MV-4-11 (cell line): ENCODE measurements at places on chromosomes 2 and 18.

- peak; percentile 27 for DNase-seq
These were observed 1.4 kb downstream of the PTGR3 start for GRCh38 chr18:75207310-75208154.

GRCh38 chr2:56224316-56224715 is 40.5 kb downstream of the CCDC85A start:
- no peak for DNase-seq

DNA sequence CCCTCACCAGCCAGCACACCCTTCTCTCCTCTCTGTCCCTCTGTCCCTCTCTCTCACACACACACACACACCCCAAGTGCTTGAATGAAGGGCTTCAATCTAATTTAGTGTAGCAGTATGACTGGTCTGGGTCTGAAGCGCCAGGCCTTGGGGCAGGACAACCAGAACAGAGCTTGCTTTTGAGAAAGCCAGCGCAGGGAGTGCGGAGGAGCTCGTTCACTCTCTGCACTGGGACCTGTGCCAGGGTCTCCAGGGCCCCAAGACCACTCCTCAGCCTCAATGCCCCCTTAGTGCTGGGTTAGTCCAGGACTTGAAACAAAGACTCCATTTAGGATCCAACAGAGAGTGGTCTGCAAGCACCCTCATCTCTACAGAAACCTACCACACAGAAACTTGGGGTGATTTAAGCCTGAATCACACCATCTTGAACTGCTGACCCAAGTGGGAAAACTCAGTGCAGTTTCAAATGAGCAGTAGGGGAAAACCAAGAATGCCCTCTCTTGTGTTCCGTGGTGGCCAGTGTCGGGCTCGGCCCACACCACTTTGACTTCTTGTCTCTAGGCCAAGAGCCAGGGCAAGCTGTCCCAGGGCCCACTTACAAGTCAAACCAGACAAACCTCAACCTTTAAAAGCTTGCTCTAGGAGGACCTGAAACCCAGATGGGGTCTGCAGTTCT is 66.6 kb upstream of the WIPF1 start:
- DNase-seq = peak; percentile 26

- no peak for DNase-seq
These were observed 69.8 kb upstream of the MAL start for GRCh38 chr2:94955702-94956101.

GRCh38 chr2:237742614-237743013 is 56.0 kb upstream of the RBM44 start:
- DNase-seq = no peak

DNA sequence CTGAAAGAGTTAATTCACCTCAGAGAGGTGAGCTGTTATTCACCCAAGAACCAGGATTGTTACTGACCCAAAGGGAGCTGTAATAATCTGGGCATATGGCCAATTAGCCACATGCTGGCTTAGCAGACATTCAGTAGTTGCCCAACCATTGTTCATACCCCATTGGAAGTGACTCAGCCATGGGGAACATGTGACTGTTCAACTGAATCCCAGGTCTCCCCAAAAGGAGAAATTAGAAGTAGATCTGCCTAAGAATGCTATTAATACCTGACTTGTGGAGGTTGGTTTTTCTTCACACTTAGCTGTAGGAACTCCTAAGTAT is 272.6 kb upstream of the UBE2E3 start:
- DNase-seq = peak; percentile 82

DNA sequence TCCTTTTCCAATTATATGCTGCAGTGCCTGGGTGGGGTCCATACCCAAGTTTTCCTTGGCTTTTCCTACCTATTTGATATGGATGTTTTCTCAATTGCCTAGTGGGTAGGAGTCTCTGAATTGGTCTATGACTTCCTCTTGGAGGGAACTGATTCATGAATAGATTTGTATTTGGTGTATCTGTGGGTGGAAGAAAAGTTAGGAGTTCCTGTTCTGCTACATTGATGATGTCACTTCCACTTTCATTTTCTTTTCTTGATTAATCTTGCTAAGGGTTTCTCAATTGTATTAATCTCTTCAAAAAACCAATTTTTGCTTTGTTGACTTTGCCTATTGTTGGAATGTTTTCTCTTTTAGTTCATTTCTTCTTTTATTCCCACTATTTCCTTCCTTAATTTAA is 37.4 kb upstream of the SLC9A2 start:
- DNase-seq = peak; percentile 83

- no peak for DNase-seq
These were observed 70.5 kb downstream of the TGIF1 start for GRCh38 chr18:3520230-3521085.

DNA sequence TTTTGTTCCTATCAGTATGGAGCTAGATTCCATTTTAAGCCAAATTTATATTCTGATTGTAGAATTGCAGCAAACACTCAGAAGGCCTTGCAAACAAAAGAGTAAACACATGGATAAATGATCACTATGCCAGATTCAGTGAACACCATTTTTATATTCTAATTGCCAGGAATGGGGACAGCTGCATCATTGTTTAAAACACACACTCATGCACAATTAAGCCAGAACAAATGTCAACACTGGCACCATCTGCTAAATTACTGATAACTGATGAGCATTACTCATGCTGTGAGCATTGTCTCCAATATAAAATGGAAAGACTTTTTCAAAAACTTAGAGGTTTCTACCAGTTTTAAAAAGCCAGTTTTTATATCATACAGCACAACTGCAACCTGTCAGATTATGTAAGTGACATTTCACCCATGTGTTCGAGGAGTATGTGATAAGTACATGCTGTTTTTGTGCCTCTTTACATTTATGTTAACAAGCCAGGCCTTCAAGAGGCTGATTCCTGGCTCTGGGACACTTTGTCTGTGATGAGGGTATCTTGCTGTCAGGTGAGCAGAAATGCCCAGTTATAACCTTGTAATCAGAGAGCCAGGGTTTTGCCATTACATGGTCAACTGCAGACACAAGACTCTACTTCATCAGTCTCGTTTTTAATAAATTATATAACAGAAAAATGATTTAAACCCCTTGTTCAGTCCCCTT is 4.4 kb upstream of the ST8SIA5 start:
- no peak for DNase-seq

GRCh38 chr18:51021226-51021965 is 8.6 kb upstream of the SMAD4 start:
- no peak for DNase-seq

GRCh38 chr18:44497311-44497710 is 183.4 kb upstream of the SETBP1 start:
- no peak for DNase-seq

DNA sequence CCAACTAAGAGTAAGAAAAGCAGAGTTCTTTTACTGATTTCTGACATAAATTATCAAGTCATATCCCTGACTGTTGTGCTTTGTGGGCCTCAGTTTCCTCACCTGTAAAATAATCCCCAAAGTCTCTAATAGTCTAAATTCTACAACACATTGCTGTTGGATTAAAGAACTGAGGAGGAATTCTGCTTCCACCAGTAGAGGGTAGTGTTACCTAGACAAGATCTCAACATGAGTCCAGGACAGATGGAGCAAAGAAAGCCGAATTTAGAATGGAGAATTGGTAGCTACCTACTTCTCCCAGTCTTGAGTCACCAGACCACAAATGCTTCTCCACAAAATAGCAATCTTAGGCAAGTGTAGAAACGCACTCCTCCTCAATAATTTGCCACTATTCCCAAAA is 462.5 kb upstream of the FSHR start:
- peak; percentile 7 for DNase-seq

DNA sequence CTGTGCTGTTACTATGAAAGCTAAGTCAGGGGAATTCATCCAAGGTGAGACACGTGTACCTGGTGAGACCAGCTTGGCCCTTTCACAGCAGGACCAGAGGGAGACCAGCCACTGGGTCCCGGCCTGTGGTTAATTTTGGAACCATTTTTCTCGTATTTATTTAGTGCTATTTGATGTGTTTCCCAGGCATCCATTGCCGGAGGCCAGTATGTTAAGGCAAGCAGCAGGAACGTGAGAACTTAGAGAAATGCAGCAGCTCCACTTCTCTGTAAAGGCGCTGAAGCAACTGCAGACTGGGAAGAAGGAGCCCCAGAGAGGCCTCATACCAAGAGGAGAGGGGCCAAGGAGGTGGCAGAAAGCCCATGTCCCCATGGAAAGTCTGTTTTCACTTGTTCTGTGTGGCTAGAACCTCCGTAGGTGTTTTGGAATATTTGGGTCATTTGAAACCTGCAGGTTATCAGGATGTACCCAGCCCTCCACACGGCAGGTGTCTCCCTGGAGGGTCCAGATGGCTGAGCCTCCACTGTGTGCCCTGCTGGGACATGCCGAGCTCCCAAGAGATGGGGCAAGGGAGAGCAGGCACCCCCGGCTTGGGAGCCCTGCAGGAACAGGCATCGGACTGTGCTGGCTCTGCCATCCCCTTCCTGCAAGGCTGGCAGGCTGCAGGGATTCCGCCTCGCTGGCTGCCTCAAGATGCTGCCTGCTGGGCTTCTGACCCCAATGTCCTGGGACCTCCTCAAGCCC is 256.0 kb upstream of the RAB6C start:
- DNase-seq = no peak

DNA sequence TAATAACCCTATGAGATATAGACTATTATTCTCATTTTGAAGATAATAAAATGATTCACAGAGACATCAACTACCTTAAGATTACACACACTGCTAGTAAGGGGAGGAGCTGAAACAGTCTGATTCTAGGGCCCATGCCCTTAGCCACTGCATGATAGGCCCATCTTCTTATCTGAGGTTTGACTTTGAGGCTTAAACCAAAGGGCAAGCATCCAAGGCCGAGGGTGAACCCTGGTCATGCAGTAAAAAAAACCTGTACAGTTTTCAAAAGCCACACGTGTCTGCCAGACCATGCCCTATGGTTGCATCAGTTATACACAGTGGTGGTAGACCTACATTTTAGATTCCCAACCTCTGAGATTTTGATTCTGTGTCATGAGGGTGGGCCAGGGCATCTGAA is 44.8 kb downstream of the POLE4 start:
- DNase-seq = no peak

- no peak for DNase-seq
These were observed 135.1 kb downstream of the NCOA1 start for GRCh38 chr2:24626131-24626530.

DNA sequence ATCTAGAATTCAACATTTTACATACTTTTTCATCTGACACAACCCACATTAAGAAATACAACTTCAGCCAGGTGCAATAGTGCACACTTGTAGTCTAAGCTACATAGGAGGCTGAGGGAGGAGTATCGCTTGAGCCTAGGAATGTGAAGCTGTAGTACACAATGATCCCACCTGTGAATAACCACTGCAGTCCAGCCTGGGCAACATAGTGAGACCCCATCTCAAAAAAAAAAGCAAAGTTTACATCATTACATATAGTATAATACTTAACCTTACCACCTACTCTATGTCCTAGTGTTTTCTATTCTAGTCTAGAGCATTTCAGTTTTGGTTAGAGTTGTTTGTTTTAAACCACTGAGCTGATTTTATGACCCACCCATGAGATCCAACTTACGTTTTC is 86.5 kb upstream of the FAM117B start:
- no peak for DNase-seq

GRCh38 chr2:1079873-1080799 is 129.5 kb downstream of the SNTG2 start:
- DNase-seq = no peak

- no peak for DNase-seq
These were observed 61.6 kb downstream of the TTC21B start for GRCh38 chr2:165891943-165892342.

GRCh38 chr2:10741139-10741538 is 19.7 kb downstream of the ATP6V1C2 start:
- DNase-seq = no peak

- peak; percentile 90 for DNase-seq
These were observed 38.8 kb downstream of the BMP10 start for GRCh38 chr2:68832233-68832869.

- DNase-seq = no peak
These were observed 471.1 kb upstream of the FAM98A start for GRCh38 chr2:34070196-34070595.

DNA sequence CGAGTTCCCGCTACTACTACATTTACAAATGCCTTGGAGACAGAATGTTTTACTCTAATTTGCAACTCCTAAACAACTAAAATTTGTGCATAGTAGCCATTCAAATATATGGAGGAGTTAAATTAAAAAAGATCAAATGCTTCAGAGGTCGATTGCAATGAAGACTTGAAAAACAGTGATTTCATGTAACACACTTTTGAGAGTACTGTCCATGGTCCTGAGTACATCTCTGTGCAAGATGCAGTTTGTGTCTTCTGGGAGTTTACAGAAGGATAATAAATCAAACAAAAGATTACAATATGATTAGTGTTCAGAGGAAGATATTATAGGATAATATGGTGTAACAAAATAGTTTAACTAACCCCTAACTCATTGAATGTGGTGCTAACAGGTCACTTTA is 894.7 kb downstream of the TMEM182 start:
- no peak for DNase-seq

- DNase-seq = peak; percentile 99
These were observed 363.5 kb upstream of the TNP1 start for GRCh38 chr2:217223222-217223930.

- DNase-seq = no peak
These were observed 10.8 kb downstream of the TUBB6 start for GRCh38 chr18:12318857-12319256.

DNA sequence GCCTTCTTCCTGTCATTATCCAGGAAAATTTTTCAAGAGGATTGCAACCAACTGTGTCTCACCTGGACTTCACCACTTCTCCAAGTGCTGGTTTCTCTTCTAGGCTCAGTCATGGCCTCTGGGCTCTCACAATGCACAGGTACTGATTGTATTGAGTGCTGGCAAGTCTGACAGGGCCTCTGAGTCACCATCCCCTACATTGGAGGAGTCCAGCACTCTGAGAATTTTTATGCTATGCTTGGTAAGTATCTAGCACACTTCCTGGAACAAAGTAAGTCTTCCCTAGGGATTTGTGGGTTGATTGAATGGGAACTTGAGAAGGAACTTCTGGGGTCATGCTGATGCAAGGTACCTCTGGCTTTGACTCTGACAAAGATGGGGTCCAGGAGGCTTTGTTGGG is 147.2 kb upstream of the CELF4 start:
- no peak for DNase-seq

- DNase-seq = no peak
These were observed 135.1 kb downstream of the SOCS6 start for GRCh38 chr18:70423988-70424387.

GRCh38 chr2:39240758-39241157 is 3.0 kb downstream of the CDKL4 start:
- DNase-seq = no peak

GRCh38 chr2:17915099-17915498 is 36.6 kb downstream of the KCNS3 start:
- no peak for DNase-seq

GRCh38 chr2:183998041-183998796 is 600.1 kb upstream of the ZNF804A start:
- DNase-seq = no peak

GRCh38 chr2:46550686-46551404 is 71.5 kb downstream of the TMEM247 start:
- no peak for DNase-seq

- DNase-seq = no peak
These were observed 212.7 kb downstream of the DYM start for GRCh38 chr18:49247781-49248180.
